ENCODE measurements at places on chromosomes 16 and 17. TPM values are rescaled to one million over a fixed set of nuclear protein-coding genes. Genes with fewer than 3 reads are reported as not detected.

DNA sequence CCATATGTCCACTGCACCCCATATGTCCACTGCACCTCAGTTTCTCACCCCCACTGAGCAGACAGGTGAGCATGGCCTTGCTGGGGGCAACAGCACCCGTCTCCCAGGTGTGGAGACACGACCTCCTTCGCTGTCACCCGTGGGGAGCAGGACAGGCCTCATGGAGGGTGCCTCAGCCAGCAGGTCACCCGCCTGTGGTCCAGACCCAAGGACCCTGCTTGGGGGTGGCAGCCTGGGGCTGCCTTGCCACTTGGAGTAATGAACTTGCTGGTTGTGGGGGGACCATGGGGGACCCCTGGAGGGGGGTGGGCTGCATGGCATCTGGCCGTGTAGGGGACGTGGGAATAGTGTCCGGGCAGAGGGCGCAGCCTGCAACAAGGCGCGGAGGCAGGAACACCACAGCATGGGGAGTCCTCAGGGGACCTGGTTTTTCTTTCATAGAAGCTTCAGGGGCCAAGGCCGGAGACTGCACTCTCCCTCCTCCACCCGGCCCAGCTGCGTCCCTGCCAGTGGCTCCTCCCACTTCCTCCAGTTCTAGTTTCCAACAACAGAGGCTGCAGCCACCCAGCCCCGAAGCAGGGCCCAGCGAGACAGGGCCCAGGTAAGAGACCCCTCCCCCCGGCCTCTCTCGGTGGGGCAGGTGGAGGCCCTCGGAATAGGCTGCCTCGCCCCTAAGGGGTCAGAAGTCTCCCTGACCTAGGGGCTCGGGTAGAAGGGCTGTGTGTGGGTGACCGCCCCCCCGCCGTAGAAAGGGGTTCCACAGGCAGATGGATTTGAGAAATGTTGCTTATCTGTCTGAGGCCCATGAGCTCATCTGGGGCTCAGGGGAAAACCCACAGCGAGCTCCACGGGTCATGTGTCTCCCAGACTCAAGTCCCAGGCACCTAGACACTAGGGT, at the start of gene NHLRC4:
NHLRC4 (plus strand) TSS at position 531 of the 898 bp plus-strand sequence. CDS start 1,043 bp downstream, outside the sequence.
- peak; percentile 55 for DNase-seq
- peaks cover 23% of the 10 kb centered on the region for H3K4me1 ChIP-seq
- peak within 1 kb of the TSS; percentile 58 for H3K4me3 ChIP-seq
- no peaks in the 10 kb centered on the region for H3K36me3 ChIP-seq
- peaks cover 3% of the 10 kb centered on the region for H3K27me3 ChIP-seq

GRCh38 chr16:12771341-12771798, 32.3 kb downstream of the CPPED1 start:
- no peak overlapping the region for H3K4me3 ChIP-seq
- no peaks in the 10 kb centered on the region for H3K4me1 ChIP-seq
- DNase-seq, result no peak
- peaks cover 26% of the 10 kb centered on the region for H3K36me3 ChIP-seq

DNA sequence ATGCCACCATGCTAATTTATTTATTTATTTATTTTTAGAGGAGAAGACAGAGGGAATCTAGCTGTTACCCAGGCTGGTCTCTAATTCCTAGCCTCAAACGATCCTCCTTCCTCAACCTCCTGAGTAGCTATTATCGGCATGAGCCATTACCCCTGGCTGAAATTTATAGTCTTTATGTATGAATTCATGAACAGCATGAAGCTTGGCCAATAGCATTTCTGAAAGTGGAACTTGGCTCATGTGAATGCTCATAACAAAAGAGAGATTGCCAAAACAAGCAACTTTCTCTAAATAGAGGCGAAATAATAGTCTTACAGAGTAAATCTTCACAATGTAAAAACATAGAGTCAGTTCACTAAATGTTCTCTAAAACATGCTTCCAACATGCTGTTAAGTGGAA, 30.1 kb upstream of the SMURF2 start:
- H3K27ac ChIP-seq, result no peak overlapping the region
- H3K27me3 ChIP-seq, result peaks cover 6% of the 10 kb centered on the region
- no peak for DNase-seq
- H3K4me1 ChIP-seq, result no peaks in the 10 kb centered on the region

- H3K4me1 ChIP-seq, result peaks cover 30% of the 10 kb centered on the region
- H3K27me3 ChIP-seq, result no peaks in the 10 kb centered on the region
- peaks cover 47% of the 10 kb centered on the region for H3K36me3 ChIP-seq
Observed at GRCh38 chr17:63785556-63785955, 11.6 kb downstream of the DDX42 start.

GRCh38 chr17:42937712-42938596, 26.3 kb downstream of the AARSD1 start:
- H3K4me3 ChIP-seq, result no peak overlapping the region
- no peaks in the 10 kb centered on the region for H3K36me3 ChIP-seq
- peaks cover 11% of the 10 kb centered on the region for H3K27me3 ChIP-seq
- no peak for DNase-seq
- H3K4me1 ChIP-seq, result no peaks in the 10 kb centered on the region

DNA sequence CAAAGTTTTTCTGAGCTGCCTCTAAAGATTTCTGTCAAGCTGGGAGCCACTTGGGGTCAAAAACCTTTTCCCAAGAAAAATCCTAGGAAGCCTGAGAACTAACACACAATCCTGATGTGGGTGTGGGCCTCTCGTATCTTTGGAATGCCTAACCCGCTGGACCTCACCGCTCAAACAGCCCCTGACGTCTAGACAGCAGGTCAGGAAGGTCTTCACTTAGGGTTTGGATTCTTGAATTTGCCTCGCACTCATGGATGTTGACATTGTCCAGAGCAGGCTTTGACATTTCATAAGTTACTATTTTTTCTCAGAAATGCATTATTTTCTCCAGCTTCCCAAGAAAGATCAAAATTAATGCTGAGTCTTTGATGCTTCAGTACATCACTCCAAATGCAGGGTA, 18.9 kb downstream of the TEX2 start:
- peaks cover 5% of the 10 kb centered on the region for H3K4me1 ChIP-seq
- no peaks in the 10 kb centered on the region for H3K27me3 ChIP-seq
- no peak for DNase-seq
- no peak overlapping the region for H3K4me3 ChIP-seq

GRCh38 chr16:26826500-26826899, 240.2 kb upstream of the C16orf82 start:
- no peaks in the 10 kb centered on the region for H3K36me3 ChIP-seq
- peaks cover 4% of the 10 kb centered on the region for H3K27me3 ChIP-seq
- DNase-seq, result no peak
- no peak overlapping the region for H3K4me3 ChIP-seq

DNA sequence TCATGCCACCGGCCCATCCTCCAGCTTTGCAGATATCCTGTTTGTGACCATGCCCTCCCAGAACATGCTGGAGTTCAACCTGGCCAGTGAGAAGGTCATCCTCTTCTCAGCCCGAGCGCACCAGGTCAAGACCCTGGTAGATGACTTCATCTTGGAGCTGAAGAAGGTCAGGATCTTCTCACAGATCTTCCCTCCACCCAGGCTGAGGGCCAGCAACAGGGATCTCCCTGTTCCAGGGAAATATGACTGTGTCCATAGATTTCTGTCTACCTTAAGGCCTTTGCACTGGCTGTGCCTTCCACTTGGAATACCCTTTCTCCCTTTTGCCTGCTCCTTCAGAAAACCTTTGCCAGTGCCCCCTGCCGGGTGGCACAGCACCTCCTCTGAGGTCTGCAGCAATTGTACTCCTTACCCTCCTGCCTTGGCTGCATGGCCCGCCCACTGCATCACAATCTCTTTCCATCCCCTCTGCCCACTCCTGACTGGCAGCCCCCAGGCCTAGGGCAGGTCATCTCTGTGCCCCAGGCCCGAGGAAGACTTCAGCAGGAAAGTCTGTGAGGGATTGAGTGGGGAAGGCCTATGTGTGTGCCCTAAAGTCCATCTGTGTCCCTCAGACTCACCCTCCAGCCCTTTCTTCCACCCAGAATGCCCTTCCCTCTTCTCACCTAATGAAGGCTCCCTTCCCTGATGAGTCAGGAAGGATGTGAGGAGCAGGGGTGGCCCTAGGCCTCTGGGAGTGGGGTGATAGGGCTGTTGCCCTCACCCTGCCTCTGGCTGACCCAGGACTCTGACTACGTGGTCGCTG, 27.3 kb upstream of the ALKBH5 start:
- no peak for DNase-seq
- peaks cover 12% of the 10 kb centered on the region for H3K4me1 ChIP-seq
- H3K4me3 ChIP-seq, result no peak overlapping the region
- H3K36me3 ChIP-seq, result no peaks in the 10 kb centered on the region

DNA sequence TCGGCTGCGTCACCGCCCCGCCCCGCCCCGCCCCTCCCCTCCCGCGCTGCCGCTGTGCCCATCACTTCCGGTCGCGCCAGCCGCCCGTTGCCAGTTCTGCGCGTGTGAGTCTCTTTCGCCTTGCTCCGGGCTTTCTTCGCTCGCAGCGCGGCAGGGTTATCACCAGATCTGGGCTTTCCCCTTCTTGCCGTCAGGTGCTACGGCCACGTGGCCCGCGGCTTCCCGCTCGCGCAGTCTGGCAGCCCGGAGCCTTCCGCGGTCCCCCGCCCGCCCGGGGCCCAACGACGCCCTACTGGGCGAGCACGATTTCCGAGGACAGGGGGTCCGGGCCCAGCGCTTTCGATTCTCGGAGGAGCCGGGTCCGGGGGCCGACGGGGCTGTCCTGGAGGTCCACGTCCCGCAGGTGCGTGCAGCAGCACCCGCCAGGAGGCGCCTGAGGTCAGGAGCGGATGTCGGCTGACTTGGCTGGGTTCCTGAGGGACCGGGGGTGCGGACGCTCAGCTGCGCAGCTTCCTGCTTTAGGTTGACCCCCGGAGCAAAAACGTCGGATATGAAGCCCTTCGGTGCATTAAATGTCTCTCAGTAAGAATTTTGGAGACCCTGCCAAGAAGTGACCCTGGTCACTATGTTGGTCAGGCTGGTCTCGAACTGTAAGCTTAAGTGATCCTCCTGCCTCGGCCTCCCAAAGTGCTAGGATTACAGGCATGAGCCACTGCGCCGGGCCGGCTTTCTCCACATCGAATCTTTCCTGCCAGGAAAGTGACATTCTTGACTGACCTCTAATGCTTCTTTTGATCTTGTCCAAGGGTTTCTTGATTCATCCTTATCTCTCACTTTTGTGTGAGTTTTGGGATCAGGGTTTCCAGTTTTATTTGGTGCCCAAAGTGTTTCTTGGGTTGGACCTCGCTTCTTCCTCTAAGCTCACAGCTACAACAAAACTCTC, at the start of gene METTL23:
METTL23 (plus strand) TSS at position 64 of the 943 bp plus-strand sequence. CDS start 2,872 bp downstream, outside the sequence.
- DNase-seq, result no peak
- H3K4me3 ChIP-seq, result peak within 1 kb of the TSS; percentile 91
- peaks cover 29% of the 10 kb centered on the region for H3K4me1 ChIP-seq
- H3K27me3 ChIP-seq, result no peaks in the 10 kb centered on the region
- peaks cover 73% of the 10 kb centered on the region for H3K36me3 ChIP-seq

GRCh38 chr16:60748366-60748765, 1287.9 kb downstream of the CDH8 start:
- H3K4me1 ChIP-seq, result no peaks in the 10 kb centered on the region
- no peak overlapping the region for H3K4me3 ChIP-seq
- H3K27ac ChIP-seq, result no peak overlapping the region
- H3K36me3 ChIP-seq, result no peaks in the 10 kb centered on the region
- no peak for DNase-seq
- H3K27me3 ChIP-seq, result no peaks in the 10 kb centered on the region

GRCh38 chr17:55325406-55325805, 60.6 kb downstream of the HLF start:
- peaks cover 5% of the 10 kb centered on the region for H3K27me3 ChIP-seq
- H3K4me1 ChIP-seq, result peaks cover 1% of the 10 kb centered on the region
- DNase-seq, result no peak

GRCh38 chr17:57746221-57746620, 1.1 kb upstream of the CCDC182 start:
- no peaks in the 10 kb centered on the region for H3K36me3 ChIP-seq
- peaks cover 13% of the 10 kb centered on the region for H3K27me3 ChIP-seq
- no peak for DNase-seq
- H3K4me1 ChIP-seq, result peaks cover 7% of the 10 kb centered on the region
- no peak overlapping the region for H3K27ac ChIP-seq

- peaks cover 61% of the 10 kb centered on the region for H3K4me1 ChIP-seq
- no peak for DNase-seq
- no peak overlapping the region for H3K4me3 ChIP-seq
- H3K27me3 ChIP-seq, result no peaks in the 10 kb centered on the region
- H3K36me3 ChIP-seq, result peaks cover 71% of the 10 kb centered on the region
Observed at GRCh38 chr17:78416791-78417530, 38.5 kb downstream of the PGS1 start.

HSD11B2 gene
- 1.7 TPM for total RNA-seq

EVPLL gene
- total RNA-seq, result not detected

MYH11 gene
- total RNA-seq, result not detected

ZNF276 gene
- total RNA-seq, result 34.4 TPM

IRF8 gene
- total RNA-seq, result 37.8 TPM

ABCC11 gene
- total RNA-seq, result 0.09 TPM
